Amniotic epithelial cell (primary cell): ENCODE measurements at places on chromosomes 6 and 20.

- DNase-seq, result no peak
These were observed 91.7 kb downstream of the ELOVL5 start for GRCh38 chr6:53257001-53257400.

DNA sequence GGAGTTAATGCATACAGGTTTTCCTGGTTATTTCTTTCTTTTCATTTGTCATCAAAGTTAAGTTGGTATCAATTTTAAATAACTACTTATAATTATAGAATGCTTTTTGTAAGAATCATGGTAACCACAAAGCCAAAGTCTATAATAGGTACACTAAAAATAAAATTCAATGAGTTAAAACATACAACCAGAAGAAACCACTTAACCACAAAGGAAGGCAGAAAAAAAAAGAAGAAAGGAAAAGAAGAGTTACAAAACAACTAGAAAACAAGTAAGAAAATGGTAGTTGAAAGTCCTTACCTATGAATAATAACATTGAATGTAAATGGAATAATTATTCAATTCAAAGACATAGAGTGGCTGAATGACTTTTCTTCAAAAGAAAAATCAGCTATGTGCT is 45.6 kb downstream of the THBS2 start:
- no peak for DNase-seq

DNA sequence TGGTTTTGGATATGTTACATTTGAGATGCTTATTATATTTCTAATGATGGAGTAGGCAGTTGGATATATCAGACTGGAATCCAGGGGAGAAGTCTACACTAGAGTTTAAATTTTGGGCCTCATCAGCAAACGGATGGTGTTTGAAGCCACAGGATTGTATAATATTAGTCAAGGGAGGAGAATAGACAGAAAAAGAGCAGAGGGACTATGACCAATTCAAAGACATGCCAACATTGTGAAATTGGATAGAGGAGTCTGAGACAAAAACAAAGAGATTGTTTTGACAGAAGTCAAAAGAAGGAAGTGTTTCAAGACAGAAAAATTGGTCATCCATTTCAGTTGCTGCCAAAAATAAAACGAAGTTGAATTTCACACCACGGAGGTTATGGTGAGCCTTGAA is 66.5 kb downstream of the NOX3 start:
- peak; percentile 37 for DNase-seq

DNA sequence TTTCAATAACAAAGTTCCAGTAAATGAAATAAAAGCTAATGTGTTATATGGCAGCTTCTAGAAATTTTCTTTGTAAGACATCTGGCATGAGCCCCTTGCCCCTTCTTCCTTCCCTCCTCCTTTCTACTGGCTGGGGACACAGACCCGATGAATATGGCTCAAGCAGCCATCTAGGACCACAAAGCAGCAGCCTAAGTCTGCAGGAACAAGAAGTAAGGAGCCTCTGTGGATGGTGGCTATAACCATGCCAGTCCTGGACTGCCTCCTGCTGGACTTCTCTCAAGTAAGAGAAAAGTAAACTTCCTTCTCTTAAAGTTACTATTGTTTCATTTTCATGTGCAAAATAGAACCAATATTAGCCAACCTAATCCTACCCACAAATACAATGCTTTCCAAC is 114.9 kb upstream of the DST start:
- DNase-seq, result peak; percentile 79

DNA sequence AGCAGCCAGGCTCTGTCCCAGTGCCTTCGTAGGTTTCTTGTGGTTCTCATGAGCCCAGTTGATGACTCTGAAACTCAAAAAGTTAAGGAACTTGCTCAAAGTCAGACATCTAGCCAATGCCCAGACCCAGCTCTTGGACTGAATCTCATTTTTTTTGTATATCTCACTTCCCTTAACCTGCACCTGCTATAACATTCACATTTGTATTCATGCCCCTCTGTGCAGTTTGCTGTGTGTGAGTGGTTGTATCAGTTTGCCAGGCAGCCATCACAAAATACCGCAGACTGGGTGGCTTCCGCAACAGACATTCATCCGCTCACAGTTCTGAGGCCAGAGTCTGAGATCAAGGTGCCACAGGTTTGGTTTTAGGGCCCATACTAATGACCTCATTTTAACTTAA is 49.9 kb downstream of the IPCEF1 start:
- no peak for DNase-seq

GRCh38 chr6:64266351-64266821 is 630.8 kb downstream of the PHF3 start:
- DNase-seq, result no peak

GRCh38 chr20:33099843-33100538 is 20.5 kb downstream of the BPIFB4 start:
- no peak for DNase-seq

DNA sequence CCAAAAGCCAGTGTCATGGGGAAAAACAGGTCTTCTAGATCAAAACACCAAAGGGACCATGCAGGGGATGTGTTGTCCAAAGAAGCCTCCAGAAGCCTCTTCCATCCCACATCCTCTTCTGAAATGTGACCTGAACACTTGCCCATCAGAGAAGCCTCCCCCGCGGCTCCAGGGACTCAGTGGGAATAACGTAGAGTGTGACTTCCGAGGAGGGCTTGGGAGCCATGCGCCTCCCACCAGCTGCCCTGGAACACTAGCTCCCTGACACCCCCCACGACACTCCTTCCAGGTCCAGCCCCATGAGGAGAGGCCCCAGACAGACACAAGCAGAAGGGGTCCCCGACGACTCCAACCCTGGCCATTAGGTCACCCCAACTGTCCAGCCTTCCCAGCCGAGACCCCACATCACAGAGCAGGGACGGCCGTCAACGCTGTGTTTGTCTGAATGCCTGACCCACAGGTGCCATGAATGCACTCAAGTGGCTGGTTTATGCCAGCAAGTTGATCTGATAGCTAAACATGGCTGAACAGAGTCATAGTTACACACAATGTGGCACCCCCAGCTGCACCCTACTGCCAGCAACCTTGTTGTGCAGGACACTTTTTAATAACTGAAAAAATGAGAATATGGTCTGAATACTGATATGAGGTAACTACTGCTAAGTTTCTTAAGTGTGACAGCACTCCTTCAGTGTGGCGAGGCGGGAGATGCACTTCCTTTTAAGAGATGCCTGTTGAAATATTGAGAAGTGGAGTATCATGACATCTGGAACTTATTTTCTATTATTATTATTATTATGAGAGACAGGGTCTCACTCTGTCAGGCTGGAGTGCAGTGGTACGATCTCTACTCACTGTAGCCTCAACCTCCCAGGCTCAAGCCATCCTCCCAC is 58.0 kb downstream of the GINS1 start:
- no peak for DNase-seq

- DNase-seq, result no peak
These were observed 28.2 kb downstream of the CNR1 start for GRCh38 chr6:88137915-88138314.

- DNase-seq, result no peak
These were observed 289.8 kb upstream of the PREP start for GRCh38 chr6:105692613-105693215.

- peak; percentile 23 for DNase-seq
These were observed 89.6 kb upstream of the HMGCLL1 start for GRCh38 chr6:55668591-55668990.

GRCh38 chr6:41392246-41392645 is 56.8 kb downstream of the NCR2 start:
- no peak for DNase-seq

DNA sequence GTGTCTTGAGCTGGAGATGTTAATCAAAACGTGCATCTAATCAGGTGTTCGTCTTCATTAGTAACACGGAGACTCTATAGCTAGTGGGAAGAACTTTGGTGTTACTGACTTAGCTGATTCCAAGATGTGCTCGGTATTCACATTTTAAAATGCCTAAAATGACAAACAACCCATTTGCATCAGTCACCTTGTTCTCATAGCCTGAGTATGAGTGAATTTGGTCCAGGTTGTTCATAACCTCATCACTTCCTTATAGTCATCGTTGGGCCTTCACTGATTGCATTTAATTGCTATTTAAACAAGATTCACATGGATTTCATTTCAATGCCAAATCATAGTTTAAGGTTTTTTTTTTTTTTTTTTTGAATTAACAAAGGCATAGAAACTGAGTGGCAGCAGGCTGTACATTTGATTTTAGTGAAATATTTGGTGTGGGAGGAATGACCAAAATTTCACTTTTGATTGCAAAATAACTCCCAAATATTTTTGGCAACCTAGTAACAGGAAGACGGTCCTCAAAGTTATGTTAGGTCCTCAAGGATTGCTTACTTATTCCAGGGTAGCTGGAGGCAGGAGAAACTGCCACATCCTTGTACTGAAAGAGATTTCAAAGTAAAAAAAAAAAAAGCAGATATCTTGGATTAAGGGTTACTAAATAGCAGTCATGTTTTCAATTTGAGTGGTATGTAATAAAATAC is 104.7 kb downstream of the JARID2 start:
- no peak for DNase-seq

- DNase-seq, result peak; percentile 40
These were observed 9.8 kb downstream of the DUSP15 start for GRCh38 chr20:31860390-31861134.

- DNase-seq, result no peak
These were observed 212.5 kb upstream of the CNR1 start for GRCh38 chr6:88378639-88379038.

- DNase-seq, result no peak
These were observed 17.9 kb downstream of the C6orf15 start for GRCh38 chr6:31094389-31094881.

DNA sequence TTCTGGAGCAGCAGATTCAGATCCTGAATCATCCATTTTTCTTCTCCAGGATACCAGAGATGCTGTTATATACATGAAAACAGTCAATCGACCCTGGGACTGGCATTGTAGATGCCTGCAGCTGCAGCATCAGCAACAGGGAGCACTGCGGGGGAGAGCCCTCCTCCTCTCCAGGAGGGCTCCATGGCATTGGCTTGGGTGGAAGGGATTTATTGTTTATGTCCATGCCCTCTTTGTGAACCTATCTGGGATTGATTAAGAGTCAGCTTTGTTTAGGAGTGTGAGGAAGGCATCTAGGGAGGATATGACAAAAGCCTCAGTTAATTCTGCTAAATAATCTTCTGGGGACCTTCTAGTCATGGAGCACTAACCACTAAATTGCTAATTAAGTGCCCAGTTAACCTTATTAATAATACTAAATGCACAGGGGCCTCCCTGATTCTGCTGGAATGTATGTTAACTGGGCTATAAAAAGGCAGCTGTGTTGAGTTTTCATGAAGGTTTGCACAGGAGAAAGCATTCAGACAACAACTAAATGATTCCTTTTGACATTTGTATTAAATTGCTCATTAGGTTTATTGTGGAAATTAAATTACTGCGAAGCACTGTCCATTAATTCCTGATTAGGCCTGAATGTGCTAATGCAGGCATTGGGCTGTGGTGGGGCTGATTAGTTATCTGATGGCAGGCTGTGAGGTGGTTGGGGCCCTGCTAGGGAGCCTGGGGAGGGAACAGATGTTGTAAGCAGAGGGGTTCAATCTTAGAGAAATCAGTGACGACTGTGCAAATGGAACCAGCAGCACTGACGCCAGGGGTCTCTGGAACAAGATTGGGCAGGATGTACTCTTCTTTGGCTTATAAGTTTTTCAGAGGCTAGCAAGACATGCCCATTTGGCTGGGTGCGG is 57.6 kb downstream of the IMPG1 start:
- DNase-seq, result no peak

DNA sequence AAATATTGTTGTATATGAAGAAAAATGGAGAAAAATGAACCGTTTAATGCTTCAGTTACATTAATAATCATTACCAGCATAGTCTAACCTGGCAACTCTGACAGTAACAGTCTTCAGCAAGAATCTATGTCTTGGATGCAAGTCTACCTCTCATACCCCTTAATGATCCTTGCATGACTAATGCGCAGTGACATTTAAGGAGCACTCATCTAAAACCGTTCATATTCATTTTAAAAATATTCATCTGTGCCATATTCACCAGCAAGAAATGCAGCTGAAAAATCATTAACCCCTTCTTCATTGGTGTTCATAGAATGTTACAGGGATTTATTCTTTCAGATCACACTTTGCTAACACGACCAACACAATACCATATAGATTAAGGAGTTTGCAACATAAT is 227.2 kb upstream of the ASCC3 start:
- no peak for DNase-seq

DNA sequence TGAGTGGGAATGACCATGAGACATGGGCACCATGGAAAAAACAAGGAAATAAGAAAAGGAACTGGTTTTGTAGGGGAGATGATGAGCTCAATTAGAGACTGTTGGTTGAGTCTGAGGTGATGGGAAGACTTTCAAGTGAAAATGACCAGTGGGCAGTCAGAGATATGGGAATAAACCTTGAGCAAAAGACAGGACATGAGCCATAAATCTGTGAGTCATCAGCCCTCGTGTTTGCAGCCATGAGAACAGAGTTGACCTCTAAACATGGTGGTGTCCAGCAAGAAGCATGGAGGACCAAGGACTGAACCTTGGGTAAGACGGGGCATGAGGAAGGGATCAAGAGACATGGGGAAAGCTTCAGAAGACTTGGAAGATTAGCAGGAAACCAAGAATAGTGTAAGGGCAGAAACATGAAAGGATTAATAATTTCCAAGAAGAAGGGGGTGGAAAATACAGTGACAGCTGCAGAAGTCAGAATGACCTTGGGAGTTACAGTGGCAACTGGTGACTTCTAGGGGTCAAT is 280.6 kb upstream of the PRDM1 start:
- peak; percentile 17 for DNase-seq

DNA sequence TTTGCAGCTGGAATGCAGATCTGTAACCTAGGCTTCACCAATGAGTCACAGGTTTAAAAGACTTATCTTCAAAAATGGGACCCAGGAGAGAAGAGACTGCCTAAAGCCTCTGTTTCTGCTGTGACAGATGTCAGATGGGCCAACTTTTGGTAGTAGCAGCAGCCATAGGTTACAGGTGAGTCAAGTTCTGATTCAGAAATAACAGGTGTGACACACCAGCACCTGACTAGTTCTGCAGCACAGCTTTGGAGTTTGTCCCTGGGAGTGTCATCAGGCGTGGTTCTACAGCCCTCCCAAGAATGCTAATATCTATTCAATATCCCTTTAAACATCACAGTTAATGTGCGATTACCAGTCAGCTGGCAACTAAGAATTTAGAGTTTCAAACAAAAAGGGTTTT is 121.9 kb upstream of the BTN3A2 start:
- DNase-seq, result no peak

GRCh38 chr6:4224067-4224978 is 88.9 kb upstream of the ECI2 start:
- peak; percentile 97 for DNase-seq

- no peak for DNase-seq
These were observed 10.7 kb downstream of the OSBPL2 start for GRCh38 chr20:62248890-62249560.

GRCh38 chr6:72972579-72972978 is 252.7 kb downstream of the KHDC1L start:
- no peak for DNase-seq

GRCh38 chr20:15379681-15380296 is 1042.4 kb upstream of the FLRT3 start:
- no peak for DNase-seq

DNA sequence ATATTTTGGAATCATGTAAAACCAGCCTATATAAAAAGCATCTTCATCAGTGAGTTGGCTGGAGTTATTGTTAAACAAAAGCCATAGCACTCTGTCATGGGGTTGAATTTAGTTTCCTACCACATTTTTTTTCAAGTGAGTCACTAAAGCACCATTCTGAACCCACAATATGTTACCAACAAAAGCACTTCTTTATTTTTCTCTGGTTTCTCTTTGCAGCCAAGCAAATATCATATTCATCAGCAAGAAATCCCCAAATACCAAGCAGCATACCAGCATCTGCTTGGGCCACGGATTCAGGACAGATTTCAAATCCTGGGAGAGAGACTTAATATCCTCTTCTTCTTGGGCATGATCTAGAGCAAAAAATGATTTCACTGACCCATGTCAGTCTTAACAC is 441.4 kb downstream of the BCKDHB start:
- DNase-seq, result peak; percentile 54

GRCh38 chr6:128519132-128519930 is 1.1 kb downstream of the PTPRK start:
- DNase-seq, result peak; percentile 52
